ENCODE measurements at places on chromosomes 11 and 22.

GRCh38 chr11:111301004-111301841 is 2.9 kb downstream of the POU2AF3 start:
- no peak for DNase-seq

GRCh38 chr22:26673486-26673885 is 16.1 kb downstream of the MIAT start:
- no peak for DNase-seq

DNA sequence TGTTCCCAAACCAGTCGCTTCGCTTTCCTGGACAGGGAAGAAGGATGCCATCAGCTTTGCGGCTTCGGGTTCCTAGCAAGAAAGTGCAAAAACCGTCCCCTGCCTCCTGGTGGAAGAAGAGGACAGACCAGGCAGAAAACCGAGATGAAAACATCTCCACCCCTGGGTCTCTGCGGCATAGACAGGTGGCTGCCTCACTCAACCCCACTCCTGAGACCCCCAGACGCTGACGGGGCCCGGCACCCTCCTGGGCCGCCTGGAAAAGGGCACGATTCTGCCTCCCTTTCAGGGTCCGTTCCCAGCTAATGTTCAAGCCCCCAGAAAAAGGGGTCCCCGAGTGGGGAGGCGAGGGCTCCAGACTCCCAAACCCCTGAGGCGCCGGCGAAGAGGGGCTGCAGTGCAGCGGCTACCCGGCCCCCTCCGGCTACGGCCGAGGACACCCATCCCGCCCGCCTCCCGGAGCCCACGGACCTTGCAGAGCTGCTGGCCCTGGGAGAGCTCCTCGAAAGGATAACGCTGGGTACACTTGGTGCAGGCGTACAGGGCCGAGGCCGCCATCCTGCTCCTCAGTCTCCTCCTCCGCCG is 569 bp downstream of the FAM76B start:
- peak; percentile 11 for DNase-seq

DNA sequence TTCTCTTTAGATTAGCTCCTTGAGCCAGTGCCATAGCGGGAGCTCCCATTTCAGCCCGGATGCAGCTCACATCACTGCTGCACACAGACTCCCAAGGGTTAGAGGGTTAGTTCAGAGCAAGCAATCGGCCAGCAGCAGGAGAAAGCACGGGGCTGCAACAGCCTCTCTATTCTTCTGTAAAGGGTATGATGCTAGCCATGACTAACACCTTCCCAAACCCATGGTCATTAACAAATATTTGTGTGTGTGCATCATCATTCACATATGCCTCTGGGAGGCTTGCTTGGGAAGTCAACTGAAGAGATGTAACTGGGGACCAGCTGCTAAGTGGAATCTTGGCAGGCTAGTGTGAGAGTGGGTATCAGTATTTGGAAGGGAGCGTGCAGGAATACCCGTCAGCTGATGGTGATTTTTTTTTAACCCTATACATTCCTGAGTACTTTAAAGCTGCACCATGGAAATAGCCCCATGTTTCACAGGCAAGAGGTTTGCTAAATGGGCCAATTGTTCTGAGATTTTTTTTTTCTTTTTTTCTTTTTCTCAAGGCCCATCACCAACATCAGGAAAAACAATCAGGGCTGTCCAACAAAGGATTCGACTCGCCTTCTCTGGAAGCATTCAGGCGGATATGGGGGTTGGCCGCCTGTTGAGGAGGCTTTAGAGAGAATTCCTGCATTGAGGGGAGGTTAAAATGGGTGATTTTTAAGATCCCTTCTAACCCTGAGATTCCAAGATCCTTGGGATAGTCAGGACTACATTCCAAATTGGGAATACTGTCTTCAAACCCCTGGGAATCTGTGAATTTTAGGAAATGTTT is 33.2 kb upstream of the CCDC89 start:
- DNase-seq, result no peak

- DNase-seq, result no peak
Observed at GRCh38 chr22:42646569-42647525, 2.3 kb downstream of the CYB5R3 start.

- DNase-seq, result no peak
Observed at GRCh38 chr11:69204941-69205742, 49.4 kb downstream of the SMIM38 start.

GRCh38 chr22:22408731-22409696 is 99.5 kb downstream of the ZNF280B start:
- no peak for DNase-seq

GRCh38 chr11:76604626-76605241 is 65.8 kb downstream of the LRRC32 start:
- DNase-seq, result no peak

DNA sequence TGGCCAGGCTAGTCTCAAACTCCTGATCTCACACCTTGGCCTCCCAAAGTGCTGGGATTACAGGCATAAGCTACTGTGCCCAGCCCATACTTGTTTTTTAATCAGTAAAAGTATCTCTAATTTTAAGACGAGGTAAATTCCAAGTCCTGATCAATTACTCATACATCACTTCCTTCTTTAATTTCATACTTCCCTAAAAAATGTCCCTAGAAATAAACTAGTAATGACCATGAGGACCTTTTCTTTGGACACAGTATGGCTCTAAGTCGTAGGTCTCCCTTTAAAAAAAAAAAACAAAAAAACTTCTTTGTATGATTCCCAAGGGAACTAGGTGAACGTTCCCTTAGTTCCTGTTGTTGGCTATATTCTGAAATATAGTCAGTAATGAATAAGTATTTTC is 29.8 kb downstream of the NUP98 start:
- DNase-seq, result no peak

GRCh38 chr22:50004918-50005317 is 7.6 kb downstream of the IL17REL start:
- DNase-seq, result no peak

DNA sequence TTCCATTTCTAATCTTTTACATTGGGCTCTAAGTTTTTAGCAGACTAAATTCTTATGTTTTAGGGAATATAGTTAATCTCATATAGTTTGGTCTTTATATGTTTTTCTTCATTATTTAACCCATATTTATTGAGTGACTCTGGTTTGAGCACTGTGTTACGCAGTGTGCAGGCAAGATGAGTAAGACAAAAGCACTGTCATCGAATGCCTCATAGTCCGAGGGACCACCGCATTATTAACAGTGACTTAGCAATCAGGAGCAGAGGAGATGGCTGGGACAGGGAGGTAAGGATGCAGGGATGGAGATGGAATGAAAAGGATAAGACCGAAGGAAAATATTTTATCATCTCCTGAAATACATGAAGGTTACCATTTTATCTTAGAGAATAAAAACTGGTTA is 65.2 kb upstream of the CTSC start:
- DNase-seq, result no peak

GRCh38 chr11:72233773-72234513 is 9.4 kb downstream of the INPPL1 start:
- no peak for DNase-seq

DNA sequence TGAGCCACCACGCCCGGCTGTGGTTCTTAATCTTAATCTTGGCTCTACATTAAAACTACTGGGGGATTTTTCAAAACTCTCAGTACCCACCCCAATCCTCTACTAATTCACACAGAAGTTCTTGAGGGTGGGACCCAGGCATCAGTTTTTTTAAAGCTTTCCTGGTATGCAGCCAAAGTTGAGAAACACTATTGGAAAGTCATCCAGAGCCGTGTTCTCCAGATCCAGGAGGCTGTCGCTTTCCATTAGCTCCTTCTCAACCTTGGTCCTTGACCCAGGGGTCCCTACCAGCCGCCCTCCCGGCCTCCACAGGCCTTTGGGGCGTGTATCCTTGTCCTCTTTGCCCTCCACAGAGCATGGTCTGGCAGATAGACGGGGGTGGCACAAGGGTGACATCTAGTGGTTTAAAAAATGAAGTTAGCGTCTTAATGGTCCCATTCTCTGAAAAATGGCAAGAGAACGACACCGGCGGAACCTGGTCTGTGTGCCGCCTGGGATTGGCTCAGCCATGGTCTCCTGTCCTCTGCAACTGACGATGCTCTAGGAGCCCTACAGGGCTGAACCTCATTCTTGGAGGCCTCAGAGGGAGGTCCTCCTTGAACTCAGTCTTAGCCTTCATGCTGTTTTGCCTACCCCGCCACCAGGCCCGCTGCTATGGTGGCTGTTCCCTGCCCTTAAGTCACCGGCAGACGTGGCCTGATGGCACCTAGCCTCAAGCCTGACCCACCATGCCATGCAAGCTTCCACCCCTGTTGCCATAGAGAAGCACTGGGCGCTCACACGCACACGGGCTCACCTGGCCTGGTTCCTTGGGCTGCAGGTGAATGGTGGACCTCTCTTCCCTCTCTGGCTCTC is 152.0 kb upstream of the SYN3 start:
- no peak for DNase-seq

- no peak for DNase-seq
Observed at GRCh38 chr11:39571081-39571480, 1888.4 kb downstream of the LRRC4C start.

- no peak for DNase-seq
Observed at GRCh38 chr22:23282089-23282501, 101.8 kb downstream of the BCR start.

- no peak for DNase-seq
Observed at GRCh38 chr11:17395978-17396377, 7.5 kb upstream of the KCNJ11 start.

GRCh38 chr11:67266449-67267187 is at the start of gene GRK2:
Gene GRK2 (plus strand): TSS chr11:67266473. CDS start chr11:67266700, 227 bp downstream.
- DNase-seq, result no peak

DNA sequence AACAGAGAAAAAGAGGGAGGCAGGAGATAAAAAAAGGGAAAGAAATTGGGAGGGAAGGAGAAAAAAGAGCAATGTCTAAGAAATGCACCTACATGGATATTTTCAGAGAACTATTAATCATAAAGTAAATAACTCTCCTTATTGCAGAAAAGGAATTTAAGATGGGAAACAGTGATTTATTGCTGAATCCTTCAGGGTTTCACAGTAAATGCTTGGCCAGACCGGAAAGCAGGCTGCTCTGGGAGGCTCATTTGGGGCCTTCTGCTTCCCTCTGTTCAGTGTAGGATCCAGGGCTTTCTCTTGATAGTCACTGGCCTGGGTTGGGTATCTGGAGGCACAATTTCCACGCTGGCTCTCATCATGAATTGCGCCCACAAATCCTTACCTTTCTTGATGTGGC is 324.3 kb upstream of the SORL1-AS1 start:
- no peak for DNase-seq

- DNase-seq, result no peak
Observed at GRCh38 chr11:123086305-123086704, 24.4 kb upstream of the HSPA8 start.

DNA sequence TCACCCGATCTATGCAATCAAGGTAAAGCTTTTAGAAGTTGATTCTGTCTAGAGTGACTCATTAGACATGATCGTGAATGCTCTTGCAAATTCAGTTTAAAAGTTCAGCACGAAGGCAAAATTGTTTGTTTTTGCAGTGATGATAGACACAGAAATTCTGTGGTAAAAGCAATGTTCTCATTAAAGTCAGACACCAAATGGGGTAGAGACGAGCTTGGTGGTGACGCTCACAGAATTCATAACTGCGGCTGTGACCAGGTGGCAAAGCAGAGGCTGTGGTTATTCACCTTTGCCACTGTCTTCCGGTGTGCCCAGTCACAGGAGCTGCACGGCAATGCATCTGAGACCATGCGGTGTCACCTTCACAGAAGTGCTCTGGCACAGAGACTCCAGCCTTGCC is 83.4 kb downstream of the WNT7B start:
- DNase-seq, result no peak

- no peak for DNase-seq
Observed at GRCh38 chr11:104206936-104207335, 43.0 kb upstream of the PDGFD start.

- DNase-seq, result no peak
Observed at GRCh38 chr11:100141201-100141600, 545.9 kb upstream of the ARHGAP42 start.

GRCh38 chr11:8138526-8138925 is 30.3 kb downstream of the RIC3 start:
- DNase-seq, result no peak

- peak; percentile 59 for DNase-seq
Observed at GRCh38 chr22:22787786-22788459, 99.7 kb upstream of the IGLL5 start.

DNA sequence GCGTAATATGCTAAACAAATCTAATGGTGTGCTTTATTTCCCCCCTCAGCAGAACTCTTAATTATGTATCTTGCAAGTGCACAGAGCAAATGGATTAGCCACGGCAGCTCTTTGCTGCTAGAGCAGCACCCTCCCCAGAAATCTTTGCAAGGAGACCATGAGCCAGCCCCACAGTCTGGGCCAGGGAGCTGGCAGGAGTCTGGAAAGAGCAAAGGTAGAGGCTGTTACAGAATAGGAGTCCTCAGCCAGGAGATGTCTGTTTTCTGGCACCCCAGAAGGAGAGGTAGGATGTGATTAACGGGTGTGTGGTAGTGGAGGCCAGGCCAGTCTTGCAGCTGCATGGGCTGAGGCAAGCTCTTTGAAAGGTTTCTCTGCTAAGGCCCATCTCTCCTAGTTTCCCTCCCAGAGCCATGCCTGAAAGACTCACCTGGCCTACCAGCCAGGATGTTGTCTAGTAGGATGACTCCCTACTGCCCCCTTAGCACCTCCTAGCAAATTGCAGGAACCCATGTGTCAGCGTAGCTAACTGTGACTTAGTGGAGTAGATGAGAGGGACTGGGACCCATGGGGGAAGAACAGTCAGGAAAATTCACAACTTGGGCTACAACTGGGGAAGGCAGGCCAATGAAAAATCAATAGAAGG is 557.2 kb downstream of the BUD13 start:
- no peak for DNase-seq

DNA sequence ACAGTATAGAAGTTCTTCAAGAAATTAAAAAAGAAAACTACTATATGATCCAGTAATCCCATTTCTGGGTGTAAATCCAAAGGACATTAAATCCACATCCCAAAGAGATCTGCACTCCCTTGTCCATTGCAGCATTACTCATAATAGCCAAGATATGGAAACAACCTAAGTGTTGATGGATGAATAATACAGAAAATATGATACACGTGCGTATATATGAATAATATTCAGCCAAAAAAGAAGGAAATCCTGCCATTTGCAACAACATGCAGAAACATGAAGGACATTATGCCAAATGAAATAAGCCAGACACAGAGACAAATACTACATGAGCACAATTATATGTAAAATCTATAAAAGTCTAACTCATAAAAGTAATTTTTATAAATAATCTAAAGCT is 306.3 kb upstream of the ANO3 start:
- DNase-seq, result no peak

DNA sequence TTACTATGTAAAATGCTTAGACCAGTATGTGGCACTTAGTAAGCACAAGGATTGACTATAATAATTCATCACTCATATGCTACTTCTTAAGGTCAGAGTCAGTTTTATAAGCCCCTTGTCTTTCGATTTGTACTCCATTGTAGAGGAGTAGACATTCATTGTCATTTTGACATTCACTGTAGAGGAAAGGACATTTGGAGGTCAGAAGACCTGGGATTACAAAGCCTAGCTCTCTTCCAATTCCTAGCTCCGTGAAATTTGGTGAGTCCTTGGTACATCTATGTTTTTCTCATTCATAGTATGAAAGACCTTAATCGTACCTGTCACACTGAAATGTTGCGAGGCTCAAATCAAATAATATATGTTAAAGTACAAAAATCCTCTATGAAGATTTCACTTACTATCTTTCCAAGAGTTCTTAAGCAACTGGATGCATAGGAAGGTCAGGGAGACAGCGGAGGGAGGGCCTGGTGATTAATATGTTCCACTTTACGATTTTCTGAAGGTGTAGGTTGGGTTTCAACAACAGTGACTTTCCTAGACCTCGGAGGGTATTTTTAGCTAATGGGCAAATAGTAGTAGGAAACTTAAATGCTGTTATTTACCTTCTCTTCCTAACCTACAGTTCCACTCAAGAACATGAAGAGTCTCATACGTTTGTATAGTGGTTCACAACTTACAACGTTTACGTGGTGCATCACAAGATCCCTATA is 1.4 kb upstream of the EMSY start:
- no peak for DNase-seq

Data from stimulated activated CD4-positive, alpha-beta T cell treated with anti-CD3 and anti-CD28 coated beads, TNF-alpha, amount 100 ng/mL, for 48 hours (primary cell).